ENCODE measurements at places on chromosomes 3 and 15.

GRCh38 chr3:77321646-77322045, 281.7 kb downstream of the ROBO2 start:
- no peak for DNase-seq

GRCh38 chr3:131591394-131592014, 88.7 kb upstream of the MRPL3 start:
- no peak for DNase-seq

GRCh38 chr15:91265416-91265940, 165.4 kb downstream of the SV2B start:
- DNase-seq: no peak

DNA sequence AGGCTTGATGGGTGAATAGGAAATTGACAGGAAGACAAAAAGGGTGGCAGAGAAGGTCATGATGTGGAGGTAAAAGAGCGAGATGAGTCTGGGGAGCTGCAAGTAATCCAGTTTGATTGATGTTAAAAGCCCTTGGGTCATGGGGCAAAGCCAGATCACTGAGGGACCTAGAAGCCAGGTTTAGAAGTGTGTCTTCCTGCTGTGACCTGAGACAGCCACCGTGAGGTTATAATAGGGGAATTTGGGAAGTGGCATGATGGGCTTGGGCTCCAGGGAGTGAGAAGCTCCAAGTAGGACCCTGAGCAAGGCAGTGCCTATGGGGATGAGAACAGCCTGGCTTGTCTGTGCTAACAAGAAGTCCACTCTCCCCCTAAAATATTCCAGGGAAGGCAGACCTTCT, 298.5 kb downstream of the RPLP1 start:
- no peak for DNase-seq

- DNase-seq: no peak
These were observed 71.0 kb downstream of the OXNAD1 start for GRCh38 chr3:16335772-16336645.

GRCh38 chr15:83716605-83717004, 62.7 kb downstream of the ADAMTSL3 start:
- DNase-seq: no peak

GRCh38 chr3:116314476-116314875, 130.8 kb downstream of the LSAMP start:
- no peak for DNase-seq

- DNase-seq: no peak
These were observed 67.8 kb upstream of the ATP13A3 start for GRCh38 chr3:194554473-194555123.

DNA sequence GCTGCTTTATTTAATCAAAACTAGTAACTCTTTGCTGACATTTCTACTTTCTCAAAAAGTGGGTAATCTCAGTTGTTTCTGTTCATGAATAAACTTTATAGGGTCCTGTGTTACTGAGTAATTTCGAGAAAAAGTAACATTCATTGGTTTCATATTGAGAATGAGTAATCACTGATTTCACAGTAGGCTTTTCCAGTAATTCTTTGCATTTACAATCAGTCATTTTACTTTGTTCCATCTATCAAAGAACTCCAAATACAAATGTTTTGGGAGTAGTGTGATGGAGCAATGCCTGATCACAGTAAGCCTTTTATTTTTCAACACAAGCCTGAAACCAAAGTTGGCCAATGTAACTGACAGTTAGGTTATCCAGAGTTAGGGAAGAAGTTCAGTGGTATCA, 353.6 kb downstream of the ULK4 start:
- DNase-seq: no peak

GRCh38 chr3:170359178-170359704, 1.7 kb downstream of the SKIL start:
- no peak for DNase-seq

DNA sequence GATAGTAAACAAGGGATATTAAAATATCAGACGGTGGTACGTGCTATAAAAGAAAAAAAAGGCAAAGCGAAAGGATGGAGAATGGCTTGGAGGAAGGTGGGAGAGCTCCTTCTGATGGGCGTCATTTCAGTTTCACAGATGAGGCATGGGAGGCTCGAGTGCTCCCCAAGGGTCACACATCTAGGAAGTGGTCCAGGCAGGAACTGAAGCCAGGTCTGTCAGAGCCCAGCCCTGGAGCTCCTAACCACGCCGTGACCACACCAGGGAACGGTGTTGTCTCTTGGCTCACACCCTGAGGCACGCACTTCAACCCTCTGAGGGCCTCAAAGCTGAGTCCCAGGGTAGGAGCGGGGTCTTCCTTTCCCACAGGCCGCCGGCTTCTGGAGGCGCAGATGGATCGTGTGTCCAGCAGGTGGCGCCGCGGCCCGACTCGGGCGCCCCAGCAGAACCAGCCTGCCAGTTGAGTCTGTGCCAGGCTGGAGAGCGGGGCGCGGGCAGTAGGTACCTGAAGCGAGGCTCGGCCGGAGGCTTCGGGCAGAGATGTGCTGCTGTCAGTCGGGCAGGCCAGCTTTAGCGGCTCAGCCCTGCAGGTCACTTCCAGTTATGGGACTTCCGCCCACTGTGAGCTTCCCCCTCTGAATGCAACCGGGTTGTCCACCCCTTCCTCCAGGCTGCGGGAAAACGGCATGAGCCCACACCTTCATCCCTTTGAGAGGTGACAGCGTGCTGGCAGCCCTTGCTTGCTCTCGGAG, 68.1 kb downstream of the SLC6A1 start:
- DNase-seq: peak; percentile 75

DNA sequence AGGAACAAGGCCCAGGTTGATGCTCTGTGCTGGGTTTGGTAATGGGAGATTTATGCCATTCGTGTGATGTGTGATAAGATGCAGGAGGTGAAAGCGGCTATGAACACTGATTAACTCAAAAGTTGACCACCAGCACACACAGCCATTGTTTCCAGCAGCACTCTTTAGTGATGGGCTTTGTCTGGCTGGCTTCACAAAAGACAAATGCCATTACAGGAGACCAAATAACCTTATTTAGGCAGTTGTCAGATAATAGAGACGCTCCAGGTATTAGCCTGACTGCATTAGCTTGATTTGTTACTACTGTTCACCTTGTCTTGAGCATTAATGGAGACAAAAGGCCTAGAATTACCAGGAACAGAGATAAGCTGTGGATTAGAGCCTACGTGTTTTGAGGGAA, 5.1 kb downstream of the HESX1 start:
- no peak for DNase-seq

- DNase-seq: no peak
These were observed 642.8 kb upstream of the NR2F2 start for GRCh38 chr15:95687686-95688085.

DNA sequence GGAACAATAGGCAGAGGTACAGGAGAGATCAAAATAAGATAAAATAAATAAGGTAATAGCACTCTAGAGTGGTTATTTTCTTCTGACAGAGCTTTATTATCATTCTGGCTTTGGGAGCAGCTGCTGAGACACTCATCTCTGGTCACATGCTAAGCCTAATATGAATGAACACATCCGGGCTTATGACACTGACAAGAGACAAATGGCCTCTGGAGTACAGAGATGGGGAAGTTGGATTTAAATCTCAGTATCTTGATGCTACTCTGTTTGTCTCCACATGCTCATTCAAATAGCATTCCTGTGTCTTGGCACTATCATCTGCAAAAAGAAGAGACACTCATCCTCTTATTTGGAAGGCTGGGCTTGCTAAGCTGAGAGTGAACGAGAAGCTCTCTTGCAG, 55.6 kb downstream of the TMEM45A start:
- no peak for DNase-seq

GRCh38 chr3:171320750-171321558, 139.3 kb downstream of the TNIK start:
- no peak for DNase-seq

DNA sequence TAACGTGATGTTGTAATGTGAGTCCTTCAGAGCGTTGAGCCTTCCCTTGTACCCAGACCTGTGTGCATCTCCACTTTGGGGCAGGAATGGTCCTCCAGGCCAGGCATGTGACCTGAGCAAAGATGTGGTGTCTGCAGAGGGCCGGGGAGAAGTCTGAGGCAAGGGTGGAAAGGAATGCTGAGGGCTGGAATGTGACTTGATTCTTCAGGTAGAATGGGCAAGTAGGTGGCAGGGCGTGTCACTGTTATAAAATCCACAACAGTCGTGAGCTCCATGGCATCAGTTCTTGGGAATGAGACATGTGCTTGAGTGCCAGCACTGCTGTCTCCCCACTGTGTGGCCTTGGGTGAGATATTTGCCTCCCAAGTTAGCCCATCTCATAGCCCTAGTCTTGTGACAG, 24.0 kb upstream of the BSN start:
- no peak for DNase-seq

DNA sequence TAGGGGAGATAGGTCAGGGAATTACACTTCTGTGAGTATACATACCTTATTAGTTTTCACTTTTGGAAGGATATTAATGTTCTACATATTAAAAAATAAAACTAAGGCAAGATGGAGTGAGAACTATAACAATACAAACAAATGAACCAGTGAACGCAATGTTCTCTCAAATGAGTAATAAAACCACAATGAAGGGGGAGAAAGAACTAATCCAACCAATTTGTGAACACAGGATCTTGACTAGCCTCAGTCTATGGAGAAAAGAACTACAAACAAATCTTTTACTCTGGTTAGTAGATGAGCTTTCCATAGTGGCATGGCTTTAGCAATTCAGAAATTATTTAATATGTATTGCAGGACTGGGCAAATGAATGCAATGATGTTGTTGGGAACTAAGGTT, 26.9 kb upstream of the ATOSA start:
- DNase-seq: no peak

- no peak for DNase-seq
These were observed 54.9 kb downstream of the EPHB3 start for GRCh38 chr3:184616436-184616835.

DNA sequence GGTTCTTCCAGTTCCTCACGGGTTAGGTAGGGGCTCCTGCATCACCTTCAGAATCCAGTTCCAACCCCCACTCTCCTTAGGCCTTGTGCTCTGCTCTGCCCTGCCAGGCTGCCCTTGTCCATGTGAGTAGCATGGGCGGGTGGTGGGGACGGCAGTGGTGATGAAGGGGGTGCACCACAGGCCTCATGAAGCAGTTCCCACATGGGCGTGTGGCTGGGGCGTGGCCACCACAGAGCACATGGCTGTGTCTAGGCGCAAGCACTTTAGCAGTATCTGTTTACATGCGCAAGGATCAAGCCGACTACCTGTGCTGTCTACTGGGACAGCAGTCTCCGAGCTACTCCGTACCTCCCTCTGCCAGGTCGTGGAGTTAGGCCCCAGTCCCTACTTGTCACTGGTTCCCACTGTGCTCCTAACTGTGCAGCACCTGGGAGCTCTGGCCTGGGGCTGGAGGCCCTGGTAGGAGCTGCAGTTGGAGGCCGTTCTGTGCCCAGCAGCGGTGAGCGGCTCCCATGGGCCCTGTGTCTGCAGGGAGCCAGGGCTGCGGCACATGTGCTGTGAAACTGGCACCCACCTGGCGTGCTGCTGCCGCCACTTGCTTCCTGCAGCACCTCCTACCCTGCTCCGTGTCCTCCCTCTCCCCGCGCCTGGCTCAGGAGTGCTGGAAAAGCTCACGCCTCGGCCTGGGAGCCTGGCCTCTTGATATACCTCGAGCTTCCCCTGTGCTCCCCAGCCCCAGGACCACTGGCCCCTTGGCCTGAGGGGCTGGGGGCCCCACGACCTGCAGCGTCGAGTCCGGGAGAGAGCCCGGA, 53.5 kb downstream of the PLXNA1 start:
- no peak for DNase-seq

DNA sequence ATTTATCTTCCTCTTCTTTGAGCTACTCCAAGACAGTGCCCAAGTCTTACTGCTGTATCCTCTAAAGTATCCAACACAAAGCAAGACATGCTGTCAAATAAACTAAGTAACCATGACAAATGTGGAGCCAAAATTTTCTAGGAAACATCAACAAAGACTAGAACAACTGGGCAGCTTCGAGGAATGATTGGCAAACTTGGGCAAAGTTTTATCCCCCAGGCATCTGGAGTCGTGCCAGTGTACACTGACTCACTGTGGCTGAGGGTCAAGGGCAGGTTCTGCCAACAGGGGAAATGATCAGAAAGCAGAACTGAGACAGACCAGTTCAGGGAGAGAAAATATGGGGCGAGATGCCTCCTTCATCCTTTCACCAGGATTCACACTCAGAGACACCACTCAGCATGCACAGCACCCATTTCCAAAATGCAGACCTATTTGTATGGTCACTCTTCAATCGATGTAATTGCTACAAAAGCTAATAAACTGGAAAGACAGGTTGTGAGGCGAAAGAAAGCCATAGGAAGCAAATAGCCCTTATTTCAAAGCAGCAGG, 65.8 kb downstream of the MB21D2 start:
- peak; percentile 71 for DNase-seq

DNA sequence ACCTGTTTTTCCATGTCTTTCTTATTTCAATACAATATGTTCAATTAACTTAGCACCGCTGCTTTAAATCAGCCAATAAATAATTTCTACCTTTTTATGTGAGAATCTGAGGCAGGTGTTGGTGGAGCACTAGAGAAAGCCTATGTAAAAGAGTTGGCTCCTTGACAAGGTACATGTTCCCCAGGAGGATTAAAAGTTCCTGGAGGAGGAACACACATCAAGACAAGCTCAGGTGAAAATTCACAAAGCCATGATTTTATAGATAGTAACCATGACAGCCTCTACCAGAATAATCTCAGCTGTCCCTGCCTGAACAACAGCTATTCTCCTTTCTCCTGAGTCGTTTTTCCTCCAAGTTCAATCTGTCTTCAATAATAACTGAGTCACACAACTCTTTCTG, 3.4 kb upstream of the ZBED2 start:
- no peak for DNase-seq

DNA sequence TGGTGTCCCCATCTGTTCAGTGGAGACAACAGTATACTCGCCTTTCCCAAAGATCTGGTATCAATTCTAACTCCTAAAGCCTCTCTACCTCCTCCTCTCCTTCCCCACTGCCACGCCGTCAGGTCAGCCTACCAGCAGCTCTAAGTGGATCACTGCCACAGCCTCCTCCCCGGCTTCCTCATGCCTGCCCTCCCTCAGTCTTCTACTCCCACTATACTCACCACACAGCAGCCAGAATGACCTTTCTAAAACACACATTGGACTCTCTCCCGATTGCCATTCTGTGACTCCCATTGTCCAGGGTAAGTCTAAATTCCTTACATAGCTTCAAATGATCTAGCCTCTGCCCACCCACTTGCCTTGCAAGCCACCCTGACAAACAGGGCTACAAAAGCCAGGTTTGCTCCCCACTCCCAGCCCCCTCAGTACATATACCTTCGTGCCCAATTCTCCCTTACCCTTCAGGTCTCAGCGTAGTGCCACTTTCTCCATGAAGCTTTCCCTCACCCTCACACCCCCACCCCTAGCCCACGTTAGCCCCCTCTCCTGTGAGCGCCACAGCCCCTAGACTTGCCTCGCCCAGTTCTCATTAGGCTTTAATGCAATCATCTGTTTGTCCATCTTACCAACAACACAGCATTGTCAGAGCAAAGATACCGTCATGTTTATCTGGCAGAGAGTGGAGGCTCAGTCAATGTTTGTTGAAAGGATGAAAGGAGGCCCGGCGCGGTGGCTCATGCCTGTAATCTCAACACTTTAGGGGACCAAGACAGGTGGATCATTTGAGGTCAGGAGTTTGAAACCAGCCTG, 9.5 kb upstream of the SEMA7A start:
- no peak for DNase-seq
